Glutamatergic neuron (in vitro differentiated cells): ENCODE measurements at places on chromosomes 16 and 17. TPM values are rescaled to one million over a fixed set of nuclear protein-coding genes. Genes with fewer than 3 reads are reported as not detected.
A peak's percentile ranks its signal among the peaks of the same experiment; 100 is the strongest.

- peak; percentile 86 for DNase-seq
Observed at GRCh38 chr16:391885-392335, 5.1 kb upstream of the NME4 start.

Gene MATCAP1
- total RNA-seq, result 197 TPM

Gene RASD1
- 140 TPM for total RNA-seq

Gene ZNHIT3
- 101 TPM for total RNA-seq

- DNase-seq, result no peak
Observed at GRCh38 chr17:48483471-48484131, 47.2 kb downstream of the HOXB1 start.

Gene RCVRN
- total RNA-seq, result not detected

GRCh38 chr17:7767405-7768021 lies 50.0 kb downstream of the DNAH2 start:
- DNase-seq, result no peak

DNA sequence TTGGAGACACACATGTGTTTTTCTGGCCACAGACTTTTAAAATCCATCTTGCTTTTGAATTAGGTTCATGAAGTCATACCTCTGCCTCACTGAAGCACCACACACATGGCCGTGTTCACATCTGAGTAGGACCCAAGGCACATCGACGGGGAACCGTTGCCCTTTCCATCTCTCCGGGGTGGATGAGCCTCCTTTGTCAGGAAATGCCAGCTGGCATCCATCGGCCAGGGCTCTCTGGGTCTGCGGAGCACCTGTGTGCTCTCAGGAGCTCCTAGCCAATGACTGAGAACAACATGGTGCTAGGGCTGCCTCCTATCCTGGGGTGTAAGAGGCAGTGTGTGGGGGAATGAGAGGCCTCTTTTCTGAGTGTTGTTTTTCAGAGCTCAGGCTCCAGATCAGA lies 24.5 kb upstream of the NKD1 start:
- no peak for DNase-seq

DNA sequence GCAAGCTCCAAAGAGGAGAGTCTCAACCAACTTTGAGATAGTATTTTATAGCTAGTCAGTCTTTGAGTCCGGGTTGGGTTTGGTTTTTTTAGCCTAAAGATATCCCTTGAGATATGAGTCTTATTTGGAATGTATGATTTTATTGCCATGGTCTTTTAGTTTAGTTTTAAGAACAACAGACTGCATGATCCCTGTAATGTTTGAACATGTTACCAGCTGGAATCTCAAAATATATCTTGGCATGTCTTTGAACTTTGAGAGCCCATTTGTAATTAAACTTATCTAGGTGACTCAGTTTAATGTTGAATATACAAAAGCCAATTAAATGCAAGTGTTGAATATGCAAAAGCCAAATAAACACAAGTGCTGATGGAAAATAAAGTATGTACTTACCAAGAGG lies 100.6 kb downstream of the TANGO6 start:
- no peak for DNase-seq

- DNase-seq, result no peak
Observed at GRCh38 chr16:25550647-25551046, 141.1 kb upstream of the HS3ST4 start.

Gene EPN3
- total RNA-seq, result 0.12 TPM

DNA sequence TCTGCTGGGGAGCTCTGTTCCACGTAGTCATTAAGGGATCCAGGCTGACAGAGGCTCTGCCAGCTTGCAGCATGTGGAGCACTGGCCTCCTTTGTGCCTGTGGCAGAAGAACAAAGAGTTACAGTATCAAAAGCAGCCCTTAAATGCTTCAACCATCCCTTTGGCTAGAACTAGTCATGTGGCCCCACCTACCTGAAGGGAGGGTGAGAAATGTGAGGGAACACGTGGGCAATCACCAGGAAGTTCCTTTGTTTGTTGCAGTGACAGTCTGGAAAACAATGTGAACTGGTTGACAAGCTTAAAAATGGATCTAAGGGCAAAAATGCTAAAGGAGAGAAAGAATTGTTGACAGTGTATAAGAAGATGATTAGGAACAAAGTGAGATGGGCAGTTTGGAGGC lies 290.4 kb upstream of the HSBP1 start:
- DNase-seq, result no peak

DNA sequence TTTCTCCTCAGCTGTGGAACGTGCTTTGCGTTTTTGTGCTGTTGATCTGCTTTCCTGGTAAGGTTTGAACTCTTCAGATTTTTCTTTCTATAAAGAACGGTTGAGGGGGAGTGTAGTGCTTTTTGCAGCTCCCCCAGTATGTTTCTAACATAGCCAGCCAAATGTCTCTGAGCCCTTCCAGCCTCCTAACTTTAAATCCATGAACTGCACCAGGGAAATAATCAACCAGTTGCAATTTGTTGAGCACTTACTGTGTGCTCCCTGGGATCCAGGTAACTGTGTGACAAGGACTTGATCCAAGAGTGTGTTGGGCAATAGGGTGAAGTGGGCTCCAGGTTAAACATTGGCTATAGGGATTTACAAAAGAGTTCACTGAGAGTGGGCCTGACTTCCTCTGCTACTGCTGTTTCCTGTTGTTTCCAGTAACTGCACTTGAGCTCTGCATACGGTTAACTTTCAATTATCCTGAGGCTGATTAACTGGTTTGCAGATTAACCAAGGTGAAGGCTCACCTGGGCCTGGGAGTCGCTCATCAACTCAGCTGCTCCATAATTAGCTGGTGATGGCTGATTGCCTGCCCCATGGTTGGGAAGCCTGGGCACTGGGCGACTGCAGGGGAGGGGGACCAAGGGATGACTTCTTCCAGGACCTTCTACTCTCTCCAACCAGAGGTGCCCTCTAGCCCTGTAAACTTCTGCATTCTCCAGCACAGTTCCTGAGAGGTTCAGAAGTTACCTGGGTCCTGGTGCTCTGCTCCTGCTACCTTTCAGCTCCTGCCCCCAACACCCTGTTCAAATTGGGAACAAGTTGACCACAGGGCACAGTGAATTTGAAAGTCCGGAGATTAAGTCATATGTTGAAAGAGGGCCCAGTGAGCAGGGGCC lies 19.5 kb downstream of the HLF start:
- DNase-seq, result no peak

DNA sequence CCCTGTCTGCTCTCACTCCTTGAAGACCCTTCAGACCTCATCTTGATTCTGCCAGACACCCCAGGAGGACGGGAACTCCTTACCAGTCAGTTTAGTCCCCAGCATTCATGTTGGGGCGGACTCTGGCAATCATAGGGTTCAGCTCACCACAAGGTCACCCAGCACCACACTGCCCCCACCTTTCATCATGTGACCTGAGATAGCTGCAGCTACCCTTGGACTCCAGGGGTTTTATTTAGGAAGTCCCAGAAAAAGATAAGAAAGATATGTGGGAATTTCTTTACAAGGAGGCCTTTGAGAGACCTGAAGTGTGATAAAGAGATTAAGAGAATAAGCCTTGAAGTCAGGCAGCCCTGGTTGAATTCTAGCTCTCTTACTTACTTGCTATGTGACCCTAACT lies 59.8 kb upstream of the NLK start:
- no peak for DNase-seq

Gene IRF8
- total RNA-seq, result 1.0 TPM

Gene UNC45B
- 2.2 TPM for total RNA-seq

DNA sequence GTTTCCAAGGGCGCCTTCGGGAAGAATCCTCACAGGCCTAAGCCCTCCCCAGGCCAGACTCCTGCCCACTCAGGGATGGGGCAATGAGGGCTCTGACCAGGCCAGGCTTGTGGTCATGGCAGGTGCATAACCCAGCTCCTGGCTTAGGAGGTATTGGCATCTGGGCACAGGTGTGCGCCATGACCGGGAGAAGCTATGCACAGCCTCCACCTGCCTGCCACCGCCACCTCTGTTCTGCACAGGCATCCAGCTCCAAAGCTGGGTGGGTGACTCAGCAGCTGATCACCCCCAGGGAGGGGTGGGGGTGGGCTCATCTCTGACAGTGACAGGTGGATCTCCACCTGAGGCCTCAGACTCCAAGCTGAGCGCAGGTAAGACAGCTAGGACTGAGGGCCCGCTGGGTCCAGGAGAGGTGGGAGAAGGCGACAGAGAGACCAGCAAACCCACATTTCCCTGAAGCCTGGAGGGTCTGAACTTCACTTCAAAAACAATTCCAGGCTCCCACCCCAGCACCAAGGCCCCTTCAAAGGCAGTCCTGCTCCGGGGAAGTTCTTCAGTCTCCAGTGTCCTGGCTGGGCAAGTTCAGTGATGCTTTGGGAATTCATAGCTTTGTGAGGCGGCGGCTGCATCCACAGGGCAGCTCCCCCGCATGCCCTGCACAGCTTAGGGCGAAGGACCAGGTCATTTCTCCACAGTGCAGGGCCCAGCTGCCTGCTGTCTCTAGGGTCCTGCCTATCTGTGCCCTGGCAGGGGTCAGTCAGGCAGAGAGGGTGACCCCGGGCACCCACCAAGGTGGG lies 121.6 kb upstream of the SMURF2 start:
- DNase-seq, result no peak

Gene AURKB
- total RNA-seq, result 17.3 TPM

- no peak for DNase-seq
Observed at GRCh38 chr17:62882284-62882683, 74.2 kb upstream of the MARCHF10 start.

DNA sequence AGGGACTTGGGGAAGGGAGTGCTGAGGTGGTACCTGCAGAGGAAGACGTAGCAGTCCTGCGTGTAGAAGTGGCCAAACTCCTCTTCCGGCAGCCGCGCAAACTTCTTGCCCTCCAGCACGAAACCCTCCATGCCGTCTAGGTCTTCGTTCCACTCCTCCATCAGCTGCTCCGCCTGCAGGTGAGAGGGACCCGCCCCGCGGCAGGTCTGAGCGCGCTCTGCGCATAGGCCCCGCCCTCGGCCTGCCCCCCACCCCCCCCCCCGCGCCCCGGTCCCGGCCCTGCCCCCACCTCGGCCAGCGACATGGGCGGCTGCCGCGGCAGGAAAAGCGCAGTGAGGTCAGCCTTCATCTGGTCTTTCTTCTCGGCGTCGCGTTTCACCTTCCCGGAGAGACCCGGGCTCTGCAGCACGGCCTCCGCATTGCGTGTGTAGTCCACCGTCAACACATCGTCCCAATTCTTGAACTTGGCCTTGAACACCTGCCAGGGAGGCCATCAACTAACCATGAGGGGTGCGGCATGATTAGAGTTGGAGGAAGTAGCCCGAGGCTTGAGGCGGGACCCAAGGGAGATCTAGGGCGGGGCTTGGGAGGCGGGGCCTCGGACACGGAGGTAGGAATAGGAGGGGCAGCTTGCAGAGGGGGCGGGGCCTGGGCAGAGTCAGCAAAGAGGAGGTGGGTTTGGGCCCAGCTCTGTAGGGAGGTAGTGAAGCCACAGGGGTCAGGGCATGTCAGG lies 11.5 kb downstream of the FLII start:
- peak; percentile 85 for DNase-seq

GRCh38 chr16:54136276-54136625 lies 150.3 kb downstream of the IRX3 start:
- no peak for DNase-seq

DNA sequence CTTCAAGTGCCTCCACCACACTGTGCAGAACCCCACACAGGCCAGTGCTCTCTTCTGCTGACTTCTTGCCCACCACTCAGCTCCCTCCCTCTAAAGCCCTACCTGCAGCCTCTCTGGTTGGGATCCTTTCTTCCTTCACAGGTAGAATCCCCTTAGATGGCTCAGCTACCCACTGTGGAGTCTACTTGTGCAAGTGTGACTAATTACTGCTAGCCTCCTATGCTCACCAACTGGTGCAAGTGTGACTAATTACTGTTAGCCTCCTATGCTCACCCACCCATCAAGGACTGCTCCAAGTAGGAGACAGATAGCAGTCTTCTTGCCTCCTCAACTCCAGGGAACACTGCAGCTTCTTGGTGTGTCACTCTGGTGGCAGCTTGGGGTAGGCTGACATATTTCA lies 43.6 kb downstream of the TEX14 start:
- DNase-seq, result no peak

- no peak for DNase-seq
Observed at GRCh38 chr16:2091547-2092255, 43.9 kb downstream of the TSC2 start.

GRCh38 chr17:38602956-38603785 lies 2.6 kb downstream of the SRCIN1 start:
- no peak for DNase-seq

- no peak for DNase-seq
Observed at GRCh38 chr17:30933966-30934365, 12.2 kb downstream of the ADAP2 start.

- no peak for DNase-seq
Observed at GRCh38 chr16:26491962-26492361, 574.8 kb upstream of the C16orf82 start.

DNA sequence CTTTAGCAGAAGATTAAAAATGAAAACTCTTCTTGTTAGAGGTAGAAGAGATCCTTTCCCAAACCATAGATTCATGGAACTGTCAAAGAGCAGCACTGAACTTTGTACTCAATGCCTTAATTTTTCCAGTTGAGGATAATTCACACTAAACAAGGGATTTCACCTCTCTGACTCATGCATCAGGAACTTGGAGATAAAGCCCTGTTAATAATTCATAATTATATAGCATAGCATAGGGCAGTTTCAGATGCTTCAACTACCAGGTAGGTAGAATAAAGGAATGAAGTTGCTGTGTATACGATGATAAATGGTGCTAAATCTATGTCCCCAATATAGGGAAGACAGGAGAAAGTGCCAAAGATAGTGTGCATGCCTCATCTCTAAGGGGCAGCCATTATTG lies 450.4 kb downstream of the MAF start:
- DNase-seq, result no peak

GRCh38 chr17:50221266-50221863 lies 19.9 kb upstream of the COL1A1 start:
- no peak for DNase-seq

GRCh38 chr16:4945560-4946502 lies 8.9 kb upstream of the PPL start:
- no peak for DNase-seq

DNA sequence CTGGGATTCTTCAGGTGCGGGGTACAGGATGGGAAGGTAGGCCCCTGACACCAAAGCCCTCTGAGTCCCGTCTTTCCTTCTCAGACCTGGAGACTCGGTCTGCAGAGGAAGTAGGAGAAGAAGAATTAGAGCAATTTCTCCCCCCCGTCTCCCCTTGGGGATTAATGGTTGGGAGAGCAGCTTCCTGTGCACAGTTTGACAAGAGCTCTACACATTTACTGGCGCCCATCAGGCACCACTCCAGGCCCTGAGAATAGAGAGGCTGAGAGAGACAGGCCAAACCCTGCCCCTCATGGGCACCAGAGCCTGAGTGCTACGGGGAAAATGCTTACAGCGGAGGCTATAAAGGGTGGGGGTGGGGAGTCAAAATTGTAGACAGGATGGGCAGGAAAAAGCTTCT lies 3.5 kb upstream of the C16orf74 start:
- DNase-seq, result no peak

DNA sequence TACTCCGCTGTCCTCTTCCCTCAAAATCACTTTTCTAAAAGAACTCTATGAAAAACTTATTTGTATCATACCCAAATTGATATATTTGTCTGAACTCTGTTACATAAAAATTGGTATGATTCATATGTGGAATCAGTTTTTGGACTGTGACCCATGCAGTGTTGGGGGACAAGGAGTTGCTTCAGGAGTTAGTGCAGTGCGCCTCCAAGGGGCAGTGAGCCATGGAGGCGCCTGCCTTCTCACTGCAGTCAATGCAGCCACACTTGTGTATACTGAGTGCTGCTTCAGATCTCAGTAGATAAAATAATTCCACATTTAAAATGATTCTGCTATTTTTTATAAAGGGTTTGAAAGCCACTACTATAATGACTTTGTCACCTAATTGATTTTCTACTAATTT lies 32.5 kb downstream of the DGKE start:
- no peak for DNase-seq

Gene SLC5A2
- total RNA-seq, result not detected
